Activated CD4-positive, CD25-positive, alpha-beta regulatory T cell treated with anti-CD3 and anti-CD28 coated beads, Interleukin-2, amount 50 U/mL, for 24 hours (primary cell): ENCODE measurements at places on chromosomes 6 and 20.

GRCh38 chr6:159152041-159152440 is 17.2 kb upstream of the FNDC1 start:
- ATAC-seq, result no peak

DNA sequence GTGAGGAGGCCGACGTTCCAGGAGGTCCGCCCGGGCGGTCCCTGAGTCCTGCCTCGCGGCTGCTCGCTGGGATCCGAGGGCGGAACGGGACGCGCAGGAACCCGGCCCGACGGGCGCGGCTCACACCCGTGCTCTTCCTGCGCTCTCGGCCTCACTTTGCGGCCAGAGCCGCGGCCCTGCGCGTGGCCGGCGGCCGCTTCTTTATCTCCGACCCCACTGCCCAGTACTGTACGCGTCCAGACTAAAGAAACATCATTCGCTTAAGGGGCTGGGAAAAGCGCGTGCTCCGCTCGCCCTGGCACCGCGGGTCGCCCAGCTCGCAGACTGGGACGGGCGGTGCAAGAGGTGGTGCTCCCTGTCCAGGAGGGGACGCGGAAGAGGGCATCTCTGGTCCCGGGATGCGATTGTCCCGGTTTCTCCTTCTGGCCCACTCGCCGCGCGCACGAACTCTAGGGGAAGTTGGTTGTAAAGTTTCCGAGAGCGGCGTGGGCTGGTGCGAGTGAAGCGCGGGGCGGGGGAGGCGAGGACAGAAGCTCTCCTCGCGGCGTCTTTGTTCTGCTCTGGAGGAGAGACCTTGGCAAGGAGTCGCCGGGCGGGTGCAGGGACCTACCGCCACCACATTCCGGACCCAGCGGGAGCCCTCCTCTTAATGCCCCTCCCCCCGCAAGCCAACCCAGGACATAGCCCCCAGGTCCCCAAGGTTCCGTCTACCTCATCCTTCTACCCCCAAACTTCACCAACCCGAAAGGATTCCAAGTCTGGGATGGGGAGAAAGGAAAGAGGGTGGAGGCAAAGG is 71.0 kb downstream of the SOX4 start:
- ATAC-seq, result no peak

GRCh38 chr6:4017058-4017739 is 61.7 kb downstream of the FAM217A start:
- ATAC-seq, result no peak

GRCh38 chr6:131754715-131755567 is 44.1 kb upstream of the CTAGE9 start:
- ATAC-seq, result no peak

GRCh38 chr6:42690151-42690702 is 32.2 kb downstream of the PRPH2 start:
- ATAC-seq, result no peak

DNA sequence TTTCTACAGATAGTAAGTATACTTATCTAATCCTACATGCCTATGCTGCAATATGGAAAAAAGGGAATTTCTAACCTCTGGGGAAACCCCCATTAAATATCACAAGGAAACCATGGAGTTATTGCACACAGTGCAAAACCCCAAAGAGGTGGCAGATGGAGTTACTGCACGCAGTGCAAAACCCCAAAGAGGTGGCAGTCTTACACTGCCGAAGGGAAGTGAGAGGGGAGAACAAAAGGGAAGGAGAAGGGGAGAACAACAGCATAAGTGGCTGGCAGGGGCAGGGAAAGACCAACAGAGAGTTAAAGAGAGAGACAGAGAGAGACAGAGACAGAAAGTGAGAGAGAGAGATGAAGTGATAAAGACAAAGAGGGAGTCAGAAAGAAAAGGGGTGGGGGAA is 43.8 kb upstream of the EIF2S2 start:
- ATAC-seq, result no peak

GRCh38 chr20:55160996-55161395 is 685.6 kb downstream of the DOK5 start:
- ATAC-seq, result no peak

DNA sequence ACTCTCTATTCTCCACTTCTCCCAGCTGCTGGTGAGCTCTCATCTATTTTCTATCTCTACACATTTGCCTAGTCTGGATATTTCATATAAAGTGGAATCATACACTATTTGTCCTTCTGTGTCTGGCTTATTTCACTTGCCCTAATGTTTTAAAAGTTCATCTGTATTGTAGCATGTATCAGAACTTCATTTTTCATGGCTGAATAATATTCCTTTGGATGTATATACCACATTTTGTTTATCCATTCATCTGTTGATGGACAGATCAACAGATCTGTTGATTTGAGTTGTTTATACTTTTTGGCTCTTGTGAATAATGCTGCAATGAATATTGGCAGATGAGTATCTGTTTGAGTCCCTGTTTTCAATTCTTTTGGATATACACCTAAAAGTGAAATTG is 49.6 kb downstream of the NHLRC1 start:
- no peak for ATAC-seq

DNA sequence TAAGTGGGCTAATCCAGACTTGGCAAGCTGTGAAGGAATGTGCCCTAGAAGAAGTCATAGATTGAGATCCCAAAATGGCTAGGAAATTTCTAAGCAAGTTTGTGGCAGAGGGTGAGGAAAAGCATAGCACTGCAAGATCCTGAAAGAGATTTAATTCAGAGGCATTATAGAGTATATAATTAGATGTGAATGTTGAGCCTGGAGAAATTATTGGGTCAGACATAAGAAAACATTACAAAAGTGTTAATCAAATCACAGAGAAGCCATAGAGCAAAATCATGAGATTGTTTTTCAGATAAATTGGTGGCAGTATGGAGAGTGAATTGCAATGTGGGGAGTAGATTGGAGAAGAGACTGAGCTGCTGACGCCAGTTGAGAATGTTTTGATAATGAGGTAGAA is 90.0 kb downstream of the CD2AP start:
- no peak for ATAC-seq

- ATAC-seq, result peak; percentile 53
Observed at GRCh38 chr6:52304983-52305390, 20.4 kb upstream of the MCM3 start.

GRCh38 chr6:122969999-122970533 is 26.0 kb upstream of the CLVS2 start:
- no peak for ATAC-seq

DNA sequence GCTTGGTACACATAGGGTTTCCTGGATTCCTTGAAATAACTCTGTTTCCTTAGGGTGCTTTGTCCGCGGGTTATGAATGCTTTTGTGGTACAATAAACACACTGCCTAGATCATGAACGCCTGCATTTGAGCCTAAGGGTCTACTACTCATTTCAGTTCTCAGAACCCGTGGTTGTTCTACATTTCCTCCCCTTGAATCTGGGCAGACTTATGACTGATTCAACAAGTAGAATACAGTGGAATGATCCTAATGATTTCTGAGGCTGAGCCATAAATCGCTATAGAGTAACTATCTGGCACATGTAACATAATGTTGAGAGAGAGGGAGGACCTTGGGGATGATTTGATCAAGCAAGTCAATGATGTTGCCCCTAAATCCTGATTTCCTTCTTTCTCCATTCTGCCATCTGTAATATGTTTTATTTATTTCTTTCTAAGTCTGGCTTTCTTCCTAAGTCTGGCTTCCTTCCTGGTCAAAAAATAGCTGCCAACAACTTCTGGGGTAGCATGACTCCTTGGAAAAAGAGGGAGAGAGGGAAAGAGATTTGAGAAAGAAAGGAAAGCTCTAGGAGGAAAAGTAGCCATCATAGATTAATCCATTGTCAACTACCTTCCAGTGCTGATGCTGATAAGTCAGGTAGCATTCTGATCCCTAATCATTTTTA is 23.0 kb downstream of the ABRACL start:
- no peak for ATAC-seq

DNA sequence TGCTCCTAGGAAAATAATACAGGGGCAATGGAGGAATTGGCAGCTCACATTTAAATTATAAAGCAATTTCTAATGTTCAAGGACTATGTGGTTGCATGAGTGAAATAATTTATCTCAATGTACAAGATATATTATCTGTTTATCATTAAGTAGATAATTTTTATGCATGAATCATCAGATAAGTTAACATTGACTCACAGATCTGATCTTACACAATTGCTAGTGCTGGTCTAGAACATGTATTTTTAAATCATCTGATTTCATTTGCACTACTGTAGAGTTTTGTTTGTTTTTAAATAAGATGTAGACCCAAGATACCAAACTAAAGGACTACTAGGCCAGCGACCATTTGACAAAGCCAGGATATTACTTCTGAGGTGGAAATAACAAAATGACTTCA is 199.2 kb downstream of the BMP2 start:
- ATAC-seq, result no peak

- no peak for ATAC-seq
Observed at GRCh38 chr6:148803979-148804378, 57.1 kb downstream of the UST start.

- ATAC-seq, result no peak
Observed at GRCh38 chr20:60358101-60358500, 399.9 kb downstream of the CDH26 start.

- no peak for ATAC-seq
Observed at GRCh38 chr6:107611094-107611810, 121.3 kb downstream of the SOBP start.

GRCh38 chr6:117677553-117678141 is 2.4 kb downstream of the NUS1 start:
- peak; percentile 8 for ATAC-seq

DNA sequence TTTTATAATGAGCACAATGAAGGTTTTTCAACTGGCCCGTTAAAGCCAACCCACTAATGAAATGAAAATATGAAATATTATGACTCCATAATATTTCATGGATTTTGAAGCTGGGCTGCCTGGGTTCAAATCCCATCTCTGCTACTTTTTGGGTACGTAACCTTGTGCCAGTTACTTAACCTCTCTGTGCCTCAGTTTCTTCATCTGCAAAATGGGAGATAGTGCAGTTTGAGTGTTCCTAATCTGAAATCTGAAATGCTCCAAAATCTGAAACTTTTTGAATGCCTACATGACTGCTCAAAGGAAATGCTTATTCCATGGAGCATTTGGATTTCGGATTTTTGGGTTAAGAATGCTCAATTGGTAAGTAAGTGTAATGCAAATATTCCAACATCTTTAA is 29.5 kb downstream of the PTPRA start:
- ATAC-seq, result no peak

DNA sequence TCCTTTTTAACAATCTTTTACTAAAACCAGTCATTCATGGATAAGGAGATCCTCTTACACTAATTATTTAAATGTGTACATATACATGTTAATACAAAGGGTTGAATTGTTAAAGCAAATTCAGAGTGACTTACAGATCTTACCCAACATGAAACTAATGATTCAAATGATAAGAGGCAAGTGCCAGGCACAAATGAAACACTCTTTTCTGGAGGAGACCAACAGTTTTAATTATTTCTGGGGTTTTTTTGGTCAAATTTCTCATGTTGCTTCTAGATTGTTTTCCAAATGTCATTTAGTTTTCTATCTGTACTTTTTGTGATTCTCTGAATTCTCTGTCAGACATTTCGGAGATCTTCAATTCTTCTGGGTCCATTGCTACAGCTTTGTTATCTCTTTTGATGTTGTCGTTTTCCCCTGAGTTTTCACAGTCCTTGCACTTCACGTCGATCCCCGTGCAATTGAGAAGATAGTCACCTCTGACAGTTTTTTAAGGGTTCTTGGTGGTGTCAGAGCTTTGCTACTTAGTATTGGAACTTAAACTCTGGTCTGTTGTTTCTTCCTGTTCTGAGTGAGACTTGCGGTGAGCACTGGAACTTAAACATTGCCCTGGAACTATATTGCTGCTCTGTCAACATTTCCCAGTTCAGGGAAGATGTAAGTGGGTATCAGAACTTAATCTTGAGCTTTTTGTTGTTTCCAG is 23.2 kb downstream of the MAS1 start:
- ATAC-seq, result peak; percentile 58

DNA sequence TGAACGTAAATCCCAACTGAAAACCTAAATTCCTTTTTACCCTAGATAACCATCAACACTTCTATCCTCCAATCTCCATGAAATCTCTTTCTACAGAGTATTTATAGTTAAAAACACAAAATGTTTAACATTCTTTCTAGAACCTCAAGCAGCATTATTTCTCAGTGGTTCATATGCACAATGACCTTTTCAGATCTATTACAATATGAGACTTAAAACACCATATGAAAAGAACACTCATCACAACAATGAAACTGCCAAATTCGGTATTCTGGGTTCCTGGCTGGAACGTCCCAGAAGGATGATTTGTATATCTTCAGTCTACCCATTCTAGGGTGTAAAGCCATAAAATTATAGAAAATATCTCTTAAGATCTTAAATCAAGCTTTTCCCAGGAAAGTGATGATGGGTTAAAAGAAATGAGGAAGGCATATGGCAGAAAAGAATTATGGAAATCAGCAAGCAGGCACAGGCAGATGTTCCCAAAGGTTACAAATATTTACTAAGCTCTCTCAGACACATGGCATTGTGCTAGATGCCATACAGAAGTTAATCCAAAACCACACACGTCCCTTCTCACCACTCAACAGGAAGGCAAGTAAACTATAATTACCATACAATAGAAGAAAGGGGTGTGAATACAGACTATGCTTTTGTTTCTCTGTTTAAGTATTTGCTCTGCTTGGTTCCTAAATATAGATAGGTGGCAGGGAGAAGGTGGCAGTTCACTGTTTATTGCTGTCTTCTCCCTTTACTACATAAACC is 118.0 kb downstream of the CHD6 start:
- no peak for ATAC-seq

DNA sequence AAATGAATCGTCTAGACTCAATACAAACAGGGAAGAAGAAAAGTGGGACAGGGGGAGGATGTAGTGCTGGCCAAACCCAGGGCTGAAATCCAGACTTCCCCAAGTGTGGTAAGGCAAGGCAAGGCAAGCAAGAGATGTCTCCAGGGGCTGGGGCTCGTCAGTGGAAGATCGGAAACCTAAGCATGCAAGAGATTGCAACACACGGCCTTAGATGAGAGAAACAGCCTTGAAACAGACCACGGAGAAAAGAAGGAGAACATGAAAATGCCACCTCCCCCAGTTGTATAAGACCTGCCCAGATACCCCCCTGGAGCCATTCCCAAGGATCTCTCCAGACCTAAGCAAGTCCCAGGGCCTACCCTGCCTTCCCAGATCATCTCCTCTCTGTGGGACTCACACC is 20.0 kb downstream of the VEGFA start:
- ATAC-seq, result no peak

GRCh38 chr6:135088818-135089809 is 34.5 kb upstream of the HBS1L start:
- ATAC-seq, result peak; percentile 90

- no peak for ATAC-seq
Observed at GRCh38 chr6:93418408-93419303, 703 bp downstream of the EPHA7 start.

GRCh38 chr20:50484271-50484976 is 25.8 kb upstream of the PTPN1 start:
- ATAC-seq, result no peak
